ENCODE measurements at places on chromosomes 11 and 22.

- no peak for DNase-seq
Observed at GRCh38 chr11:72635309-72635915, 38.8 kb downstream of the PDE2A start.

DNA sequence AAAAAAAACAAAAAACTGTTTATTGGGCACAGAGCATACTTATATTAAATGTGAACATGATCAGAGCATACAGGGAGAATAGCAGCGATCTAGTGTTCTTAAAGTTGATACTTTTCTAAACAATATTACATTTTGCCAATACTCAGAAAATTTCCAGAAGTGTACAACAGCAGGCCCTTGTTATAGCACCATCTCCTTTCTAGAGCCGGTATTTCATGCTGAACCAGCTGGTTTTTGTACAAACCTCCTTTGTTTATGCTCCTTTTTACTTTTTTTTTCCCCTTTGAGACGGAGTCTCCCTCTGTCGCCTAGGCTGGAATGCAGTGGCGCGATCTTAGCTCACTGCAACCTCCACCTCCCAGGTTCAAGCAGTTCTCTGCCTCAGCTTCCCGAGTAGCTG, 90.7 kb downstream of the PPP6R3 start:
- DNase-seq: no peak

DNA sequence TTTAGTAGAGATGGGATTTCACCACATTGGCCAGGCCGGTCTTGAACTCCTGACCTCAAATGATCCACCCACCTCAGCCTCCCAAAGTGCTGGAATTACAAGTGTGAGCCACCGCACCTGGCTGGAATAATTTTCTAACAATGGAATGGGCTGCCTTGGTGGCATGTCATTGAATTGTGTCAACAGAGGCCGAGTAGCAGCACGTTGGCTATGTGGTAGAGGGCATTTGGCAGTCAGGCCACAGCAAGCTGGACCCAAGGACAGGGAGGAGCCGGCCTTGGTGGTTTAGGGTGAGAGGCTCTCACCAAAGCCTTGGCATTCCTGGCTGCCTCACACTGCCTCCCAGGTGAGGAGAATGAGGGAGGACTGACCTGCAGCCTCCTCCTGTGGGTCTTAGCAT, 4.1 kb upstream of the NIPSNAP1 start:
- no peak for DNase-seq

DNA sequence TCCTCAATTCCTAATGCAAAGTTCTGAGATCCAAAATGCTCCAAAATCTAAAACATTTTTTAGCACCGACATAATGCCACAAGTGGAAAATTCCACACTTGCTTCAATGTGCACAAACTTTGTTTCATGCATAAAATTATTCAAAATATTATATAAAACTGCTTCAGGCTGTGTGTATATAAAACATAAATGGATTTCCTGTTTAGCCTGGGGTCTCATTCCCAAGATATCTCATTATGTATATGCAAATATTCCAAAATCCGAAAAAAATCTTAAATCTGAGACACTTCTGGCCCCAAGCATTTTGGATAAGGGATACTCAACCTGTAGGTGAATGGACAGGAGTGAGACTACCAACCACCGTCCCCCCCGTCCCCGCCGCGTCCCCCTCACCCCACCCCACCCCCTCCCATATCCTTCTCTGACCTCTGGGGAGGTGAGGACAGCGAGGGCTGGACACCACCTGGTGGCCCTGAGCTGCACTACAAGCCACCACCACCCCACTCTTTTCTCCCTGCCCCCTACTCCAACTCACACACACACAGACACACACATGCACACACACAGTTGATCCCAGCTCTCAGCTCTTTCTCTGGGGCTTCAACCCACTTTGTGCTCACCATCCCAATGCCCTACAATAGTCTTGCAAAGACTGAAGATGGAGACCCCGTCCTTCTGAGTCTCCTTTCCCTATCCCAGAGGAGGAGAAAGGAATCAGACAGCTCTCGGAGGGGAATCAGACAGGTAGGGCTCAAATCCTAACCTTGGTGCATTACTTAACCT, 101.0 kb downstream of the PDE2A start:
- DNase-seq: peak; percentile 77

- no peak for DNase-seq
Observed at GRCh38 chr22:44901301-44901700, 108.5 kb downstream of the PHF21B start.

GRCh38 chr11:11057472-11057854, 199.6 kb upstream of the ZBED5 start:
- DNase-seq: no peak

- DNase-seq: no peak
Observed at GRCh38 chr11:83054904-83055380, 16.8 kb downstream of the RAB30 start.

GRCh38 chr11:75249704-75250103, 9.1 kb downstream of the TPBGL start:
- DNase-seq: no peak

- no peak for DNase-seq
Observed at GRCh38 chr11:112566124-112566523, 305.5 kb upstream of the PLET1 start.

DNA sequence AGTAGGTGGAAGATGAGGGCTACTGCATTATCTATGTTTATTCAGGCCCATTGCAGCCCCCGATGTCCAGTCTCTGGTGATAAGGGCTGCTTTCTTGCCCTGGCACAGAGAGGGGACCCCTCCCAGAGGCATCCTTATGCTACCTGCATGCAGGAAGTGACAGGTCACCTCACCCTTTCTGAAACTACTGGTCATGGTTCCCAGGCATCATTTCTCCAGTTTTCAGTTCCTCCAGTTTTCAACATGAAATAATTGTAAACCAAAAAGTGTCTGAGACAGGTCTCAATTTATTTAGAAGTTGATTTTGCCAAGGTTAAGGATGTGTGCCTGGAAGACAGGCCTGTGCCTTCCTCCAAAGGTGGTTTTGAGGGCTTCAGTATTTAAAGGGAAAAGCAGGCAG, 57.0 kb downstream of the CTTN start:
- no peak for DNase-seq

DNA sequence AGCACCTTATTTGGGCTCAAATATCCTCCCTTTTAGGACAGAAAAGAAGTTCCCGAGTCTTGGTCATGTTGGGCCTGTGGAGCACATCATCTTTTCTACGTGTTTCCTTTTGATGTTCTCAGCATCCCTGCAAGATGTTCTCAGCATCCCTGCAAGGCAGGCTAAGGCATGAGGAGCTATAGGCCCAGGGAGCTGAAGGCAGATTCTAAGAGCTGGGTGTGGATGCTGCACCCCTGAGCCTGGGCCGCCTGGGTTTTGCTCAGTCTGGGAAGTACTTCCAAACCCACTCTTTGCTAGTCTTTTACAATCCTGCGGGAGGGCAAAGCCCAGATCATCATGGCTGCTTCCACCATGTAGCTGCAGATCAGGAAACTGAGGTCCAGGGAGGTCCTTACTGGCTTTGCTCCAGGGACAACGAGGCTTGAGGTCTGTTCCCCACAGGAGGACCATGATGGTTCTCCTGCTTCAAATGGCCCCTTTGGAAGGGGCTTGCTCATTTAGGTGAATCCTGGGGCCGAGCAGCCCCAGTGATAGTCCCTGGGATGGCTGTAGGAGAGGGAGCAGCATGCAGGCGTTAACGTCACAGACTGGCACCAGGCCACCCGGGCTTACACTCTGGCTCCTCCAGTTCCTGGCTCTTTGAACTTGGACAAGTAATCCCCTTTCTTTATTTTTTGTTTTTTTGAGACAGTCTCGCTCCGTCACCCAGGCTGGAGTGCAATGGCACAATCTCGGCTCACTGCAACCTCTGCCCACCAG, 10.6 kb downstream of the LRRC75B start:
- no peak for DNase-seq

GRCh38 chr11:130441719-130442118, 6.7 kb upstream of the ADAMTS15 start:
- no peak for DNase-seq

DNA sequence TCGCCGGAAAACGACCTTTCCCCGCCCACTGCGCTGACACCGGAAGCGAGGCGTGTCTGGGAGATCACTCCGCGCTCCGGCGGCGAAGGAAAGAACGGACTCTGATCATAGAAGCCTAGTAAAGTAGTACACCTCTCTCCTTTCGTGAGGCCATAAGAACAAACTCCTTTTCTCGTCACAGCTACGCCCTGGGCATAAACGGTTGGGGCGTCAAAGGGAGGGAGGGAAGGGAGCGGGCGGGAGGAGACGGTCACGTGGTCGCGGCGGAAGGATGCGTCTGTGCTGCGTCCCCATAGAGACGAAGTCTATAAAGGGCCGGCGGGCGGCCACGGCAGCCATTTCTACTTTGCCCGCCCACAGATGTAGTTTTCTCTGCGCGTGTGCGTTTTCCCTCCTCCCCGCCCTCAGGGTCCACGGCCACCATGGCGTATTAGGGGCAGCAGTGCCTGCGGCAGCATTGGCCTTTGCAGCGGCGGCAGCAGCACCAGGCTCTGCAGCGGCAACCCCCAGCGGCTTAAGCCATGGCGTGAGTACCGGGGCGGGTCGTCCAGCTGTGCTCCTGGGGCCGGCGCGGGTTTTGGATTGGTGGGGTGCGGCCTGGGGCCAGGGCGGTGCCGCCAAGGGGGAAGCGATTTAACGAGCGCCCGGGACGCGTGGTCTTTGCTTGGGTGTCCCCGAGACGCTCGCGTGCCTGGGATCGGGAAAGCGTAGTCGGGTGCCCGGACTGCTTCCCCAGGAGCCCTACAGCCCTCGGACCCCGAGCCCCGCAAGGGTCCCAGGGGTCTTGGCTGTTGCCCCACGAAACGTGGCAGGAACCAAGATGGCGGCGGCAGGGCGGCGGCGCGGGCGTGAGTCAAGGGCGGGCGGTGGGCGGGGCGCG, at the start of gene ATF4:
ATF4 (plus strand) TSS at position 337 of the 880 bp plus-strand sequence. CDS start 884 bp downstream, outside the sequence.
- DNase-seq: peak; percentile 98

GRCh38 chr11:111231836-111232235, 13.7 kb upstream of the POU2AF2 start:
- no peak for DNase-seq

DNA sequence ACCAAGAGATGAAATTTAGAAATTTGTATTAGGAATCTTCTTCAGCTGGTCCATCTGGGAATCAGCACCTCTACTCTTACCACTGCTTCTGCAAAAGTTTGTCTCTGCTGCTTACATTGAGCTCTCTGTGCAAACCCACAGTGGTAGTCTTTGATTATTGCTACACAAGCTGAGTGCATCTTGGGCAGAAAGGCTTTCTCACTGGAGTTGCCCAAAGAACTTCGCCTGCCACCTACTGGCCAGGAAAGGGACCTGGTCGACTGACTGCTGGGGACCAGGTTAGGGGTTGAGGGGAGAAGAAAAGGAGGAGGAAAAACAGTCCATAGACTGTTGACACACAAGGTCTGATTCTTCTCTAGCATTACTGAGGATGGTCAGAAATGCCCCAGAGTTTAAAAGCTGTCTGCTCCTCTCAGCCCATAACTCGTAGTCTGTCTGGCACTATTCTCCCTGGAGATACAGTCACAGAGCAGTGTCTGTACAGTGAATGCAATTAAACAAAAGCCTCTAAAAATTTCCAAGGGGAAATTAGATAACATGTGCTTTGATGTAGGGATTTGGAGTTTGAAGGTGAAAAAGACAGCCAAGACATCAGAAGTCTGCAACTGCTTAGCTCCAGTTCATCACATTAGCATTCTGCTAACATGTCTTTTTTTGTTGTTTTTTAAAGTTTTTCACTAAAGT, 215.0 kb upstream of the CTSC start:
- no peak for DNase-seq

DNA sequence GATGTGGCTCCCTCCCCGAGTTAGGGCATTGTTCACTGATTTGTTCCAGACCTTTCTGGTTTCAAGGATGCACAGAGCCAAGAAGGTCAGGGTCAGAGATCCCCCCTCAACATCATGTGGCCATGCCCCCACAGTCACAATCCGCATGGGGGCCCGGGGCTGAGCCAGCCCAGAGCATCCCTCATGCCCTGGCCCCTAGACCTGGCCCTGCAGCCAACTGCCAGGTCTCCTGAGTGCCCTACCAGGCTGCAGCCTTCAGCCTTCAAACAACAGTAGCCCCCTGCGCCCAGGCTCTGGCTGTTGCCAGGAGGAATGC, 142.4 kb downstream of the CRYBB2 start:
- DNase-seq: no peak

- DNase-seq: no peak
Observed at GRCh38 chr22:27331526-27332281, 469.9 kb downstream of the MN1 start.

DNA sequence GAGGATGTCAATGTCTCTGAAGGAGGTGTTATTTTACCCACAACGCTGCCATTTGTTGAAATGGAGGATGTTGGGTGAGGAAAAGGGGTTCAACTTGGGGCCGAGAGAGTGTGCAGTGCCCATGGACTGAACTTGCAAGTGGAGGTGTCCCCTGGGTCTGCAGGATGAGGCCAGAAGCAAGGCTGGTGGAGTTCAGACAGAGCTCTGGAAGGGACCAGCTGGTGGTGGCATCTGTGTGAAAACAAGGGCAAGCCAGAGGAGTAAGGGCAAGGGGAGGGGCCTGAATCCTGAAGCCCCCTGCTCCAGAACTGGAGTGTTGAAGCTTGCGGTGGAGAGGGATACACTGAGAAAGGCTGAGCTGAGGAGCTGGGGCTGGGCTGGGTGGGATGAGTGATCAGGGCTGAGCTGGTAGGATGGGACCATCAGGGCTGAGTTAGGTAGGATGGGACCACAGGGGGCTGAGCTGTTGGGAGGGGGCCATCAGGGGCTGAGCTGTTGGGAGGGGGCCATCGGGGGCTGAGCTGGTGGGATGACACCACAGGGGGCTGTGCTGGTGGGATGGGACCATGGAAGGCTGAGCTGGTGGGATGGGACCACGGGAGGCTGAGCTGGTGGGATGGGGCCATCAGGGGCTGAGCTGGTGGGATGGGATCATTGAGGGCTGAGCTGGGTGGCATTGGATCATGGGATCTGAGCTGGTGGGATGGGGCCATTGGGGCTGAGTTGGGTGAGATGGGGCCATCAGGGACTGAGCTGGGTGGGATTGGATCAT, 13.4 kb upstream of the CTSD start:
- no peak for DNase-seq

GRCh38 chr22:37483050-37483449, 3.1 kb downstream of the MFNG start:
- no peak for DNase-seq

DNA sequence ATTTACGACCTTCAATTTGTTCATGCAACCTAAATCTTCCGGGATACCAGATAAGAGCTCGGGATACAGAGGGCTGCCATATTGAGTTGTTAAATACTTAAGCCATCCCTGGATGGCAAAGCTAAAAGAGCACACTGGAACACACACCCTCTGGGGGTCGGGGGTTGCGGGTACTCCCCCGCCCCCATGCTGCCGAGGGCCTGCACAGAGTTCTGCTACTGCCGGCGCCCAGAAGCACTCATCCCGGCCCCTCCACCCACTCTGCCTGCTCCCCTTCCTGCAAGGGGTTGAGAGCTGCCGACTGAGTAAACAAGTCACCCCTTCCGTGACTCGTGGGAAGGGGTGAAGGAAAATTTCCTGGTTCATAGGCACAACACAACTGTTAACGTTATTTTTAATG, 9.3 kb upstream of the MMP13 start:
- DNase-seq: no peak

- no peak for DNase-seq
Observed at GRCh38 chr11:114219559-114220349, 76.4 kb upstream of the NNMT start.

DNA sequence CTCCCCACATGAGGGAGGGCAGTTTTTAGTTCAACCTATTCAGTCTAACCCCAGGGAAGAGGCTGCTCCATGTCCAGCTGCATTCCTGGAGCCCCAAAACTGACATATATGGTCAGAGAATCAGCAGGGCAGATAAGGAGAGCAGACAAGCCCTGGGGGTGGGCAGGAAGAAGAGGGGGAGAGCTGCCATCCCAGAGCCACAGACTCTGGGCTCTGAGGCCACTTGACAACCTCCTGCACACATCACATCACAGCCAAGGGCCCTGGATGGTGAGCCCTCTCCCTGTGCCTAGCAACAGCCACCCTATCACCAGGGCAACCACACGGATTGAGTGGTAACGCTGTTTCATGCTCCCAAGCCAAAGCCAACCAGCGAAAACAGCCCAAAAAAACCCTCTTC, 3.1 kb downstream of the ARHGAP1 start:
- DNase-seq: no peak

Measured in SK-N-MC (cell line).